ENCODE measurements at places on chromosomes 6 and 20.
A peak's percentile ranks its signal among the peaks of the same experiment; 100 is the strongest.

DNA sequence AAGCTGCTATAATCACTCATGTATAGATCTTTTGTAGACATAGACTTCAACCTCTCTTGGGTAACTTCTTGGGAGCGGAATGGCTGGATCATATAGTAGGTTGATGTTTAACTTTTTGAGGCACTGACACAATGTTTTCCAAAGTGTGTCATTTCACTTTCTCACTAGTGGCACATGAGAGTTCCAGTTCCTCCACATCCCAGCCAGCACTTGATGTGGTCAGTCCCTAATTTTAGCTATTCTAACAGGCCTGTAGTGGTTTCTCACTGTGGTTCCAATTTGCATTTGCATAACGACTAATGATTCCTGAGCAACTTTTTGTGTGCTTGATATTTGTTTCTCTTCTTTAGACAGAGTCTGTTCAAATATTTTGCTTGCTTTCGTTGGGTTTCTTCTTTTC, 221.3 kb downstream of the DLL1 start:
- DNase-seq = no peak

GRCh38 chr6:117267054-117267347, 1.6 kb downstream of the VGLL2 start:
- no peak for DNase-seq

DNA sequence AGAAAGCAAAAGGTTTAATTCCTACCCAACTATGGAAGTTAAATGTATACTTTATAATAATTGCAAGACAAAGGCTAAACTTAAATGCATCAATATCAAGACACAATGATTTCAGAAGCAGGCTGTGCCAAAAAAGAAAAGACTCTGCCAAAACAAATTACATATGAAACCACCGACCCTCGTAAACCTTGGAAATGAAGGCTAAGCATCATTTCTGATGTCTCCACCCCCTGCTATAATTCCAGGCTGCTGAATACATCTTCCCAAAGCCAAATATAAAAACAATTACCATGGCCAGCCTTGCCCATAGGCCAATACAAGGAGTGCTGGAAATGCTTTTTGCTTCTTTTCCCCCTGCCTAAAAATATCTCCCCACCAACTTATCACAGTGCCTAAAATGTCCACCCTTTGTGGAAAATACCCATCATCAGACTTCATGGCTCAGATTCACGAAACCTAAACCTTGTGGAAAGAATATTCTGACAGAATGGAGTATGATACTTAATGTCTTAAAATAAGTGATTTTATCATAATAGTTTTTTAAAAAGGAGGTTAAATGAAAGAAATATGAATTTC, 37.4 kb downstream of the RCAN2 start:
- peak; percentile 28 for DNase-seq

DNA sequence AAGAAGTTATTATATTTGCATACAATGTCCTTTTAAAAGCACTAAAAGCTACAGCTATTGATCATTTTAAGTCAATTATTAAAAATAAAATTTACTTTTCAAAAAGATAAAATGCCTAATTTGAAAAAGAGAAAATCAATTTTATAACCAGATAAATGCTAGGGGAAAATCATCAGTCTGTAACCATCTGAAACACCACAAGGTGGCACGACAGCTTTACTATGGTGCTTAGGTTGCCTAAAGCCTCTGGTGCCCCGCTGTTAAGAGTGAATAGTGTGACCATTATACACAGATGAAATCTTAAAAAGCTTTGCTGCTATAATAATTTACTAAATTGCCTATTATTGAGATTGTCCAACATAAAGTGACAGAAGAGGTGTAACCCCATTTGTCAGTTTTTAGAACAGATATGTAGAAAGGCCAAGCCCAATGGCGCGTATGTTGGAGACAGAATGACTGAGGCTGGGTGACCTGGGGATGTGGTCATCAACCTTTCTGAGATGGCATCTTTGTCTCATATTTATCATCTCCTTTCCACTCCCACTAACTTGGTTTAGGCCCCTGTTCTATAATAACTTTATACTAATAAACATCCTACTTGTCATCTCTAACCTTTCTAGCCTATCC, 100.8 kb downstream of the MOXD1 start:
- no peak for DNase-seq

DNA sequence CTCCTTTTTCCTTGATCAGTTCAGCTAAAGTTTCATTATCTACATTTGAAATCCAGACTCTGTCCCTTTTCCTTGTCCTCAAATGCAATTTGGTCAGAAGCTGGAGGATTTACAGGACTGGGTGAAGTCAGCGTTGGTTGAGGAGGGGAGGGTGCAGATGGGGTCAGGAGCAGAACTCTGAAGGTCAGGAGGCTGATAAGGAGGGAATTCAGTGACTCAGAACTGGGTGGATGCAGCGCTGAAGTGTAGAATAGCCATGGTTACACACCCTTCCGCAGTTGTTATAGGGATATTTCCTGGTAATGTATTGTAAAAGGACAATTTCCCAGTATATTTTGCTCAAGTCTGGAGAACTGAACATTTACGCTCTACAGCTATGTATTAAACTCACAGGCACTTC, 133.1 kb upstream of the FOXA2 start:
- no peak for DNase-seq

- DNase-seq = no peak
Observed at GRCh38 chr6:45783716-45784115, 231.9 kb downstream of the CLIC5 start.

GRCh38 chr20:53575481-53576194, 18.0 kb downstream of the ZNF217 start:
- no peak for DNase-seq

- DNase-seq = no peak
Observed at GRCh38 chr6:95740157-95740556, 162.8 kb downstream of the MANEA start.

GRCh38 chr6:139131736-139132280, 3.1 kb upstream of the HECA start:
- DNase-seq = no peak

GRCh38 chr6:125729983-125730382, 19.4 kb upstream of the HEY2 start:
- no peak for DNase-seq

- no peak for DNase-seq
Observed at GRCh38 chr6:169701311-169701953, 397 bp downstream of the WDR27 start.

DNA sequence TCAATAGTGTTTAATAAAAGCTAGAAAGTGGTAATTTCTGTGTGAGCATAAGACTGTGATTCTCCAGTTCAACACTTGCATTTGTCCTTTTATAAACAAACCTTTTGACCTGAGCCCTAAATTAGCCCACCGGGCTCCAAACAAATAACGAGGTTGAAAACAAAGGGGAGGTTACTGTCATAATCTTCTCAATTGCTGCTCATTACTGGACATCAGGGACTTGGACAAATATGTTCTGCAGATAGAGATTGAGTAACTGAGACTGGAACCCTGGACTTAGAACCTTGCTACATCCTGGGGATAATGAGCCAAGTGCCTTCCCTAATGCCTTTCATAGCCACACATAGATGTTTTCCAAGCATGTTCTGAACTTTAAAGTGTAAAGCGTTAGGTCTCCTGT, 84.2 kb upstream of the PCSK2 start:
- DNase-seq = no peak

DNA sequence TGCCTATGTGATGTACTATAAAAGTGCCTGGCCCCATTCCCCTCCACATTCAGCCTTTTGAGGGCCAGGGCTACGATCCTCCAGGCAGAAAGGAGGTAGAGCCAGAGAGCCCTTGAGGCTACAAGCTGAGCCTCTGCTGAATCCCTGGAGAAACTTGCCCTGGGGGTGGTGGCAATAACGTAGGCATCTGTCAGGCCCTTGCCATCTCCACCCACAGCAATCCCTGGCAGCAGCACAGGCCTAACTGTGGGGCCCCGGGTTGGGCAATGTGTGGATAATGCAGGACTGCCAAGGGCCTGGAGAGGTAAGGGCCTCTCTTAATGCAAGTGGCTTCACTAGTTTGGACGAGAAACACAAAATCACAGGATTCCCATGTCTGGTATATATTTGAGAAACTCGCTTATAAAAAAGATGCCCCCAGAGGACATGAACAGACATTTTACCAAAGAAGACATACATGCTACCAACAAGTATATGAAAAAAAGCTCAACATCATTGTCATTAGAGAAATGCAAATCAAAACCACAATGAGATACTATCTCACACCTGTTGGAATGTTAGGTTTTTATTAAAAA, 99.0 kb downstream of the QRSL1 start:
- no peak for DNase-seq

- peak; percentile 52 for DNase-seq
Observed at GRCh38 chr6:160992061-160992979, 751 bp downstream of the MAP3K4 start.

GRCh38 chr20:48839154-48839917, 11.5 kb upstream of the PREX1 start:
- DNase-seq = no peak

DNA sequence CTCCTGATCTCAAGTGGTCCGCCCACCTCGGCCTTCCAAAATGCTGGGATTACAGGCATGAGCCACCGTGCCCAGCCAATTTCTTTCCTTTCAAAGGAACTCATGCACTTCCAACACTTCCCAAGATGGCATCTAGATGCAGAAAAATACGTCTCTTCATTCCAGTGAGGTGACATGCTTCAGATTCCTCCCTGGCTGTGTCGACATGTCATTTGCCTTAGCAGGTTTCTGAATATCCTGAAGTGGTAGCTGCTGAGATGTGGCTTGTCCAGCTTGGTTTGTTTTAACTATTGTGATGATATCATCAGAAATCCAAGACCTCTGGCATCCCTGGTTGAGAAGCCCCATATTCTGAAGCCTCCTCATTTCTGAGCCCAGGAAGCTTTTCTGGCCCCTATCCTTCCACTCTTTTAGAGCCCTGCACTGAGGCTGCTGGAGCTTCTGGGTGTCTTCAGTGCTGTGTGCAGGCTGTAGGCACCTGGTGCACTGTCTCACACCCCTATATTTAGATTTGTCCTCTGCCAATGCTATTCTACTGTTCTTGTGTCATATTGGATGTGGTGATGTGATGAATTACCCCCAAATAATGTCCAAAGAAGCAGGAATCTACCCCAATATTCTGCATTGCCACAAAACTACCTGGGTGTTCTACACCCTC, 73.3 kb upstream of the E2F3 start:
- no peak for DNase-seq

DNA sequence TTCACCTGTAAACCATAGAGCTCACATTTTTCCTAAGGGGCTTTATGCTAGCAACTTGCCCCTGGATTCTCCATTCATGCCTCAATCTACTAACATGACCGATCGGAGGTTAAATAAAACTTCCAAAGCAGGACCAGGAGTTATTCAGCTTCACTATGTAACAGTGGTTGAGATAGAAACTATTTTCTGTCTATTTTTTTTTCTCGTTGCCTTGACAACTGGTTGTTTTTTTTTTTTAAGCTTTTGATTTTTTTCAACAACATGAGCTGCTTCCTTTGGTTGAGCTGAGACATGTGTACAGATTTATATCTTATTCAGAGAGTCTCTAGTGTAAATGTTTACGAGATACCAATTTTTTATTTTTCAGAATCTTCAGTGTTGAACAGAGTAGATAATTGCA, 85.7 kb downstream of the SHLD1 start:
- no peak for DNase-seq

DNA sequence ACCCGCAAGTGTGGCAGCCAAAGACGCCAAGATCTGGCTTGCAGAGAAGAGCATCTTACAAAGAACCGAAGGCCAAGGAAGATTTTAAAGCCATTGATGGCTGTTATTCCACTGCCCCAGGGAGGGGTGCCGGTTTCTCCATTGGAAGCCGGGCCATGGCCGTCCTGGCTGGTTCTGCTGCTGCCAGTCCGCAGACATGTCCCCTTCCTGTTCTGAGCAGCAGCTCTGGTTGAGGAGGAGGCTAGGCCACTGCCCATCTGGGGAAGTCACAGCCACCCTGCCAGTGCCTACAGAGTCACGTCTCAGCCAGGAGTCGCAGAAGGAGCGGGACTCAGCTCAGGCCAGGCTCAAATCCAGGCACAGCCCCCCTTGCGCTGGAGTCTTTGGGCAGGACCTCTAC, 42.6 kb upstream of the MRGBP start:
- DNase-seq = no peak

GRCh38 chr6:150100745-150101144, 31.8 kb upstream of the ULBP3 start:
- no peak for DNase-seq

GRCh38 chr6:108198761-108199498, 33.1 kb downstream of the NR2E1 start:
- DNase-seq = no peak

DNA sequence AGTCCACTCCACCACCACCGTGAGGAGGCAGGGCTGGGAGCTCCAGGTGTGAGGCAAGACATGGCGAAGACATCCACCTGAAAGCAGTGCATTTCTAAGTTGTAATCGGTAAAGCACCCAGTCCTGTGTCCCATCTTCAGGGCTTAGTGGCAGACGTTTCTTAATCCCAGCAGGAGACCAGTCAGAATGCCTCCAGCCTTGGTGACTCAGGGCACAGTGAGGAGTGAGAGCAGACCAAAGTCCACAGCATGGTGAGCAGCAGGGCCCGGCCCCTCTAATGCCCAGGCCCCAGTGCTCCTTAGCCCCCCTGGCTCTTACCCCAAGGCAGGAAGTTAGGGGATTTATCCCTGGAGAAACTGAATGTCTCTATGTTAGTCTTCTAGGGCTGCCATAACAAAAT, 183.9 kb downstream of the SYNDIG1 start:
- DNase-seq = no peak

DNA sequence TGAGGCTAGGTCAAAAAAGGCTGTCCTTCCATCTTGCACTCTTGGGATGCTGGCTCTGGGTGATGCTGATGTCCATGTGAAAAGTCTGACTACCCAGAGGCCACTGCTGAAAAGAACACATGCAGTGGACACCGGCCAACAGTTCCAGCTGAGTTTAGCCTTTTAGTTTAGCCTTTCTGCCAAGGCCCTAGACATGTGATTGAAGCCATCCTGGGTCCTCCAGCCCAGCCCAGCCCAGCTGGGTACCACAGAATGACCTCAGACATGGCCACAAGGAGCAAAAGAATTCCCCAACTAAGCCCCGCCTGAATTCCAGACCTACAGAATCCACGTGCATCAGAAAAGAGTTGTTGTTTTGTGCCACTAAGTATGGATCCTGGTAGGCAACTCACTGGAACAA, 17.4 kb downstream of the PIGT start:
- no peak for DNase-seq
